Stimulated activated CD8-positive, alpha-beta memory T cell treated with anti-CD3 and anti-CD28 coated beads, Interleukin-4, amount 100 ng/mL, for 1 hour (primary cell): ENCODE measurements at places on chromosomes 5 and 9.

DNA sequence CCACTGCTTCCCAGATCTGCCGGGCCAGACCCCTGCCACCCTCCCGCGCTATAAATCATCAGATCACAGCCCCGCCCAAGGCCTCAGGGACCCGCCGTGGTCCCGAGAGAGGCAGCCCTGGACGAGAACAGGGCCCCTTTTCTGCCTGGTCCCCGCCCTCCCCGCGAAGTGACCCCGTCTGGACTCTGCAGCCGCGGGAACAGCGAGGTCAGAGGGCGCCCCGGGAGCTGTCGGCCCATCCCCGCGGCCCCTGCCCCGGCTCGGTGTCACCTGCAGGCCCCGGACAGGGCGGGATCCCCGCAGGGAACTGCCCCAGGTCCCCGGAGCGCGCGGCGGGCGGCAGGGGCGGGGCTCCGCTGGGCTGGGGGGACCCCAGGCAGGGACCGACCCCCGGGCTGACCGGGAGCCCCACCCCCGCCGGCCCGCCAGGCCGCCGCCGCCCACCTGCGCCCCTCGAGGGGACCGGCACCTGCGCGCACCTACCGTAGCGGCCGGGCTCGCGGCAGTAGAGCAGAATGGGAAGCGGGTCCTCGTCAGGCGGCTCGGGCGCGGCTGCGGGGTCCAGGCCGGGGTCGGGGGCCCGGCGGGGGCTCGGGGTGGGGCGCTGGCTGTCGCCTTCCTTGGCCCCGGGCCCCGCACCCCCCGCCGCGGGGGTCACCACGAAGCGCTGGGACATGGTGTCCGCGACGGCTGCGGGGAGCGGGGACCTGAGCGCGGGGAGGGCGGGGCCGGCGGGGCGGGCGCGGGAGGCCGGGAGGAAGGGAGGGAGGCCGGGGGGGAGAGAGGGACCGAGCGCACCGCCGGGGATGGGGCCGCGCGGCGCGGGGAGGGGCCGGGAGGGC lies 43.5 kb upstream of the SLC12A7 start:
- no peak for DNase-seq

DNA sequence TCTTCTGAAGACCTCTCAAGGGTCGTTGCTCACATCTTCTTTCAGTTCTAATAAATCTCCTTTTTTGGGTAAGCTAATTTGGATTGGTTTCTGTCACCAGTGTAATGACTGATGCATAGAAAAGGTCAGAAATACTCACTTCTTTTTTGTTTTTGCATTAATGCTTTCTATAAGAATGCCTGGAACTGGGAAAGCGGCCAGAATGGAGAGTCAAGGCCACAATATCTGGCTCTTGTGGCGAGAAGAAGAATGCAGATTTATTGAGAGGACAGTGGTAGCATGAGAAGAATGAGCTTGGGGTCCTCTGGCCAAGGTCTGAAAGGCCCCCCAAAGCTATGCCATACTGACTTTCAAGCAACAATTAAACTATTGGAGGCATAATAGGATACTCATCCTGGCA lies 88.0 kb upstream of the SLC12A2 start:
- no peak for DNase-seq

DNA sequence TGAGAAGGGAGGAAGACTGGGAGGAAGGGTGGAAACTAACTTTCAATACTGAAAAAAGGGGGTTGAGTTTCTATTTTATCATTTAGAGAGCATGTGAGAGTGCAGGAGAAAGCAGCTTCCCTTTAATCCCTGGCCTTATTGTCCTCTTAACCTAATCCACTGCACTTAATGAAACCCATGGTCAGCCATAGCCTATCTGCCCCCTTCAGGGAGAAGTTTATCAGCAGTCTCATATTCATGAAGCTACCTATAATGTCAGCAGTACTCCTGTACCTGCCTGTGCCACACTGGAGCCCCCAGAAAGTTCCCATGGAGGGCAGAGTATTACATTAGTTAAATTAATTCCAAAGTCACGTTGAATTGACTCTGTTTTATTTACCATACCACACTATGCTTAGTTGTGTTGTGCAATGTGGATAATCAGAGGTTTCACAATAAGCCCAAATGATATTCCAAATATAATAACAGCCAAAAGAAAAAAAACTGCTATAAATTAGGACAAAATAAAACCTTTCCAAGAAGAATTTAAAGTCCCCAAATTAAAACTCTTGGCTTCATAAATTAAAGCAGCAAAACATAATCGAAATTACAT lies 62.9 kb downstream of the MUSK start:
- no peak for DNase-seq

GRCh38 chr5:98402130-98402529 lies 371.3 kb upstream of the RGMB start:
- DNase-seq: no peak

DNA sequence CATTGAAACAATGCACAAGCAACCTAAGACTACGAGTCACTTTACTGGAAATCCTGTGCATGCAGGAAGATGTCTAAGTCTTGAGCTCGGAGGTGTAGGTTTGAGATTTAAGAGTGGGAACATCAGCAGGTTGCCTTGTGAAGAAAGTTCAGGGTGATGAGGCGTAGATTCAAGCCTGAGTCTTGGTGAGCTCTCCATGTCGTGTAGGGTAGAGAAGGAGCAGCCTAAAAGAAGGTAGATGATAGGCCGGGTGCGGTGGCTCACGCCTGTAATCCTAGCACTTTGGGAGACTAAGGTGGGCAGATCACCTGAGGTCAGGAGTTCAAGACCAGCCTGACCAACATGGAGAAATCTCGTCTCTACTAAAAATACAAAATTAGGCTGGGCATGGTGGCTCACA lies 30.2 kb upstream of the ANKRD18A start:
- no peak for DNase-seq

GRCh38 chr9:98357921-98358535 lies 102.6 kb upstream of the TBC1D2 start:
- DNase-seq: no peak

DNA sequence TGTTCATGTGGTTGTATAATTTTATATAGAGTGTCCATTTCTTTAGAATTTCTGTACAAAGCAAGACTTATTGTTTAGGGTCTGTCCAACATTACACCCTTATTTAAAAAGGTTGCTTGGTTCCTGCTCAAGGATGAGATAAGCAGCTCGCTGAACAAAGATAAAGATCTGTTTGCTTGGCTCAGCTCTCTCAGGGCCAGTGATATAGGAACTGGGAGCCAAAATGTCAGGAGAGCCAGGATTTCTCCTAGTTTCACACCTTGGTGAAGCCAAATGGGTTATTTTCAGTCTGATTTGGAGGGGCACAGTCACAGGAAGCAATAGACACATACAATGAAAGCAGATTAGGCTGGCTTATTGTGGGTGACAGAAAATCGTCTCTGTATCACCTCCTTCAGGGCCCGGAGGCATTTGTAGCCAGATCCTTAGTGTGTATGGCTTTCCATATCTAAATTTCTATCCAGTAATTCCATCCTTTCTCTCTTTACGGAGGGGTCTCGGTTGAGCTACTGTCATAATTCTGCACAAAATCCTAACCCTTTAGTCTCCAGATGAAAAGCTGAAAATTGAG lies 396.4 kb downstream of the TMEM232 start:
- no peak for DNase-seq

GRCh38 chr5:156913719-156914370 lies 49.2 kb downstream of the TIMD4 start:
- peak; percentile 2 for DNase-seq

DNA sequence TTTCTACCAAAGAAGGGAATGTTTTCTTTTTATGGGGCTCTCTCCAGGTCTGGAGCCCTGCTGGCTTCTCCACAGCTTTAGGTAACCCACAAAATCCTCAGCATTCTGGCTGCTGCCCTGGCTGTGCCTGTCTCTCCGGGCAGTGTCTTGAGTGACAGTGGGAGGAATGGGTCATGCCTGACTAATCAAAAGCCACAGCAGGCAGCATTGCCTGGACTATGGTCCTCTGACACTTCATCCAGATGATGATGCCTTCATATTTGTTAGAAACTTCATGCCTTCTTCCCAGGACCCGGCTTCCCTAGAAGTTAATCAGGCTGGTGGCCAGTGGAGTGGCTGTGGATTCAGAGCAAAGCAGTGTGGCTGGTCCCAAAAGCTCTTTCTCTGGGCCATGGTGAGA lies 32.2 kb upstream of the TGFBI start:
- no peak for DNase-seq

DNA sequence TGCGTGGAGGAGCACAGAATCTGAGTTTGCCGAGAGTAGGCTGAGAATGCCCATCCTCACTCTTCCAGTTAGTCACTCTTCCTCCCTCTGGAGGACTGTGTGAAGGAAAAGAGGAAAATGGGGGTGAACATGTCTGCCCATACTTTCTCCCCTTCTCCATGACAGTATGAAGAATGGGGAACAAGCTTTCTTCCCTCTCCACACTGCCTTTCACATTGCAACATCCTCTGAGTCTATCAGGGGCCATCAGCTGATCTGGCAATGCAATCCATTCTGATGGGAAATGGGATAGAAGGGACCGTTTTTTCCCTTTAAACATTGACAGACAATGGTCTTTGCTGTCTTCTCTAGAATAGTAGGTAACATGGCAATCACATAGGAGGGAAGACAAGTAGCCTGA lies 56.8 kb downstream of the UGCG start:
- no peak for DNase-seq

DNA sequence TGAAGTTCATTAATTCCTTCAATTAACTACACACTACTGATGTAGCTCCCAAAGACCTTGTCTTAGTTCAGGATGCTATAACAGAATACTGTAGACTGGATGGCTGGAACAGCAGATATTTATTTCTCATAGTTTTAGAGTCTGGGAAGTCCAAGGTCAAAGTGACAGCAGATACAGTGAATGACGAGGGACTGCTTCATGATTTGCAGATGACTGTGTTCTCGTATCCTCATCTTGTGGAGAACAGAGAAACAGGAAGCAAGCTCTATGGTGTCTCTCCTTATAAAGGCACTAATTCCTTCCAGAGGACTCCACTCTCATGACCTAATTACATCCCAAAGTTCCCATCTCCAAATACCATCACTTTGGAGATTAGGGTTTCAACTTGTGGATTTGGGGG lies 65.6 kb upstream of the MAP1B start:
- no peak for DNase-seq

DNA sequence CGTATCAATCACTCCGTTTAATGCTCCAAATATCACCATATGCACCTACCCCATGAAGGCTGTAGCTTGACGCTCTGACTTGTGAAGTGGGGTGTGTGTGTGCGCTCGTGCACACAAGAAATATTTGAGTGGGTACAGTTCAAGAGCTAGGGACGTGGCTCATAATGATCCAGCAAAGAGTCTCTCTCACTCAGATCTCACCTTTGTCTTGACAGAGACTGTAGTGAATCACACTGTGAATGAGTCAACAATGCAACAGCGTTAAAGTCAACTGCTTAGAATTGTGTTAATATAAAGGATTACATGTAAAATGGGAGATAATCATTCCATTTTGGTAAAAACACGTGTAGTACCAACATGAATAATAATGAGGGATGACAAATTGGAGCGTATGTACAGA lies 119.4 kb downstream of the MED27 start:
- no peak for DNase-seq

DNA sequence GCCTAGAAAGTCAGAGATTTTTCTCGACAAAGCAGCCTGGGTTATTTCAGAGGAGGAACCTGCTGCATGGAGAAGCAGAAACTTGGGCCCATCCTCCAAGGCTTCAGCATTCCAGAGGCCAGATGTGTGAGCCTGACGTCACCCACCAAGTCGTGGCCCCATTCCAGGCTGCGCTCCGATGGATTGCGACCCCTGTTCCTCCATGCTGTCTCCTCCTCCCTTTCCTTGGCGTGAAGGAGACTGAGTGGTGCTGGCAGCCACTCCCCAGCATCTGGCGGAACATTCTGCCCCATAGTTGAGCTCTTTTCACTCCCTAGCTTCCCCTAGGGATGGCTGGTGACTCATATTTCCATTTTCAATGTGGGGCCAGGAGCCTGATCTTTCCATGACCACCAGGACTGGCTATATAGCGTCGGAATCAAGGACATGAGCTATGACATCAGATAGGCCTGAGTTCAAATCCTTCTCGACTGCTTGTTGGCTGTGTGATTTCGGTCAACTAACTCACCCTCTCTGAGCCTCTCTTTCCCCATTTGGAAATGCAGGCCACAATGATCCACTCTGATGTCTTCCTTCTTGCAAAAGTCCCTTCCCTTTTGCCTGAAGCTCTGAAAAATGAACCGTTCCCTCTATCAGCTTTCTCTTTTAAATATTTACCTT lies 24.5 kb upstream of the DUSP1 start:
- no peak for DNase-seq

- no peak for DNase-seq
These were observed 33.5 kb upstream of the APC start for GRCh38 chr5:112703866-112704820.

- no peak for DNase-seq
These were observed 251.5 kb downstream of the COX7C start for GRCh38 chr5:86869268-86869667.

DNA sequence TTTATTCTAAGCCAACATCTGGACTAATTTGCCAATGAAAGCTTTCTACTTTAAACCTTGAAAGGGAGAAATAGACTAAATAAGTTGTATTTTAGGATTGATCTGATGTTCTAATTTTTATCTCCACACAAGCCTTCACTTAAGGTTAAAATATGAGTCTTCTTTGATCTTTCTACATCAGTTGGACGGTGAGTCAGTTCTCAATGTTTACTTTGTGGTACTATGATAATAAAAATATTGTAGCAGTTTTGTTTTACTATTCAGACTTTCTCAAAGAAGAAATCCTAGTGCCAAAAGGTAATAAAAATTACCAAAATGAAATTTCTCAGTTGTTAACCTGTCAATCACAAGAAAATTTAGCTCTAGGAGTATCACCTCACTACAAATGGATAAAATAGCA lies 203.5 kb upstream of the RGMB start:
- no peak for DNase-seq

DNA sequence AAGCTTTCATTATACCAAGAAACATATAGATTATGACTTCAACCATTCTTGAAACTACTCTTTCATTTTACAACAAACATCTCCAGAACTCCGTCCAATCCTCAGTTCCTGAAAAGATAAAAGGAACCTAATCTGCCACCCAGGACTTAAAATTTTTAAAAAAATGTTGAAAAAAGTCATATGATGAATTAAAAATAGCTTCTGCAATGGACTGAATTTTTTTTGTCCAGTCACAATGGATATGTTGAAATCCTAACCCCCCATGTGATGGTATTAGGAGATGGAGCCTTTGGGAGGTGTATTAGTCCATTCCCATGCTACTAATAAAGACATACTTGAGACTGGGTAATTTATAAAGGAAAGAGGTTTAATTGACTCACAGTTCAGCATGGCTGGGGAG lies 2.7 kb upstream of the ALDH1A1 start:
- DNase-seq: no peak

- no peak for DNase-seq
These were observed 483.7 kb upstream of the RIOK2 start for GRCh38 chr5:97666783-97667182.

DNA sequence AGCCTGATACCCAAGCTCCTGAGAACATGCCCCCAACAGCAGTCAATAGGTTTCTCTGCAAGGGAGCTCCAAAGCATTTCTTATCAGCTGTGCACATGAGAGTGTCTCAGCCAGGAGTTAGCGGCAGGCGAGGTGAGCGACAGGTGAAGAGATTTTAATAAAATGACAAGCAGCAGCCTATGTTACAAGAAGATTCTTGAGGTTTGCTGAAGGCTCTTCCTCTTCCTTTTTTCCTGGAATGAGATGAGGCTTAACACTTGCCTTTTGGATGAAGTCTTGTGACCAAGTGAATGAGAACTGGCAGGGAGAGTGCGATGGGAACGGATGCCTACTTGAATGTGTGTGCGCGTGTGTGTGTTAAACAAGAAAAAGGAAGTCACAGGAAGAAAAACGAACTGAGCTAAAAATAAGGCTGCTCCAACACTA lies 76.1 kb downstream of the SHB start:
- DNase-seq: no peak

- no peak for DNase-seq
These were observed 21.2 kb upstream of the INPP5E start for GRCh38 chr9:136460772-136461325.

GRCh38 chr9:68998385-68998784 lies 15.5 kb downstream of the PRKACG start:
- no peak for DNase-seq
